ENCODE measurements at places on chromosomes 16 and 17. TPM values are rescaled to one million over a fixed set of nuclear protein-coding genes. Genes with fewer than 3 reads are reported as not detected.

Gene GAS7
- total RNA-seq = 2.6 TPM

Gene C17orf67
- 1.7 TPM for total RNA-seq

Gene PMP22
- 74.0 TPM for total RNA-seq

Gene DNAH17
- total RNA-seq = not detected

Gene PFN1
- 422 TPM for total RNA-seq

Gene OSBPL7
- total RNA-seq = 5.4 TPM

Gene CTRB1
- total RNA-seq = not detected

Gene ZNF385C
- total RNA-seq = not detected

Gene TMC7
- 0.51 TPM for total RNA-seq

Gene TEX14
- total RNA-seq = under 0.01 TPM

Gene STX1B
- total RNA-seq = 2.1 TPM

Gene EVI2A
- total RNA-seq = 11.8 TPM

Gene WSCD1
- total RNA-seq = 0.51 TPM

Gene ARL6IP1
- total RNA-seq = 224 TPM

Gene KRT33B
- total RNA-seq = not detected

Gene ATP2A1
- total RNA-seq = 0.33 TPM
